ENCODE measurements at places on chromosomes 12 and 14. TPM values are rescaled to one million over a fixed set of nuclear protein-coding genes. Genes with fewer than 3 reads are reported as not detected.

Gene ACOT4
- 1.5 TPM for total RNA-seq

DNA sequence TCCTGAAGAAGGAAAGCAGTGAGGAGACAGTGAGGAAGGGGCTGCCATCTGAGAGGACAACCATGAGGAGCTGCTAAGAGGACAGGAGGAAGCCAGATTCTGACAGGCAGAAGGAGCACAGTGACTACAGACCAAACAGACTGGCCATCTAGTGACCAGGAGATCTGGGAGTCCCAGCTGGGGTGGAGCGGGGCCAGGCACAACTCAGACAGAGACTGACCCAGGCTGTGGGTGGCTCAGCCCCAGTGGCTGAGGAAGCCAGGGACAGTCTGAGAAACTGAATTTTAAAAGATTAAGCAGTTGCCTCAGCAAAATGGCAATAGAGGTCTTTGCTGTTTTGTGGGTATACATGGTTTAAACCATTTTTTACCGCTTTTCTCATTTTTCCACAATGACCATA lies 28.9 kb downstream of the LRRC74A start:
- DNase-seq, result no peak

DNA sequence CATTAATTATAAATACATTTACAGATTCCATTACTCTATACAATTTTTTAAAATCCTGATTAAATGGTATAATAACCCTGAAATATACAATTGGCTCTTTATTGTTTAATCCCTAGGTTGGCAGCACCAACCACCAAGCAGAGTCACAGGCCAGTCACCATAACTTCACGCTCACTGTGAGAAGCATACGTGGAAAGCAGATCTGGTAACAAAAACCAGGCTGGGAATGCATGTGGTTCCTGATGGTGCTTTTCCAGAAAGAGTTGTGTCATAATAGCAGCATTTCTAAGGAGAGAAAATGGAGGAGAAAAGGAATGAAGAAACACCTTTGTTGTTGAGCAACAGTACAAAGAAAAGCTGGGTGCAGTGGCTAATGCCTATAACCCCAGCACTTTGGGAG lies 66.1 kb downstream of the SIX6 start:
- no peak for DNase-seq

Gene PLEK2
- not detected for total RNA-seq

GRCh38 chr12:114636723-114637480 lies 47.1 kb downstream of the TBX3 start:
- DNase-seq, result no peak

- DNase-seq, result no peak
These were observed 32.6 kb upstream of the DAAM1 start for GRCh38 chr14:59155886-59156285.

Gene OR4N2
- not detected for total RNA-seq

Gene FGF6
- not detected for total RNA-seq

Gene PRKAB1
- 27.6 TPM for total RNA-seq

Gene CCDC177
- total RNA-seq, result 0.24 TPM

DNA sequence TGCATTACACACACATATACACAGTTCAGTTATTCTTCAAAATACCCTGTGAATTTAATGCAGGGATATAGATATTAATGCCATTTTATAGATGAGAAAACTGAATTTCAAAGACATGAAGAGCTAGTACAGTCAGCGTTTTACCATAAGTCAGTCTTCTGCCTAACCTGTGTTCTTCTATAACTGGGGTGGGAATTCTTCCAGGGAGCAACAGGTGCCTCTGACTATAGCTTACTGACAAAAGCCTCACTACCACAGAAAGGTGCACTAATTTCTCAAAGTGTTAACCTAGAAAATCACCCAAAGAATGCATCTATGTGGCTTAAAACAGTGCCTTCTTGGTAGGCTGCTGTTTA lies 84.4 kb downstream of the STXBP6 start:
- no peak for DNase-seq

Gene WNT5B
- 56.2 TPM for total RNA-seq

DNA sequence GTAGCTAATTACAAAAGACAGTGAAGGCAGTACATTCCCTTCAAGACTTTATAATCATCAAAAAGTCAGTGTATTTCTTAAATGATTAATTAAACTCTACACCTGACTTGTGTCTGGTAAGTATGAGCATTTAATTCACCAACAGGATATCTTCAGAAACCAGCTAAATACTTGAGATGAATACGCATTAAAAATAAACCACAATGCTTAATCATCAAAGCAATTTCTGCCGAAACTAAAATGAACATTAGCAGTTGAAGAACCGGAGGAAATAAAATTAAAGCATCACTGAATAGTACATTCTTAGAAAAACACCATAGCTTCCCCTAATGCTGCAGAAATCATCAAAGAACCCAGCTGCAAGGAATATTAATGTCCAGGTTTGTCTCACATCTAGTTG lies 32.7 kb downstream of the SLC25A21 start:
- no peak for DNase-seq

Gene COX8C
- total RNA-seq, result 0.73 TPM

DNA sequence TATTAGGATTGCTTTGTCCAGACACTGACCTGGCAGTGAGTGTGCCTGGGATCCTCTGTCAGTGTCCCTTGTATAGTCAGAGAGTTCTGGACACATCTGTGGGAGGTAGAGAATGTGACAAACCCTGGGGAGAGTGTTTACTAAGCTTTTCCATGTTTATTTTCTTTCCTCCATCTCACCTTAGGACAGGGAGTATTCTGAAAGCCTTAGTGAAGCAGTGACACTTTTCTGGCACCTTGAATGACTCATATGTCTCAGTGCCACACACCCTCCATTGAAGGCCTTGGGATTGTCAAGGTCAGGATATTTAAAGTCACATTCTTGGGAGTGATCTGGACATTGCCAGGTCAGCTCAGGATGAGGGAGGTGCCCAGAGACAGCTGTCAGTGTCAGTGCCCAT lies 34.9 kb upstream of the CTDSP2 start:
- no peak for DNase-seq

Gene AKAP3
- 1.0 TPM for total RNA-seq

DNA sequence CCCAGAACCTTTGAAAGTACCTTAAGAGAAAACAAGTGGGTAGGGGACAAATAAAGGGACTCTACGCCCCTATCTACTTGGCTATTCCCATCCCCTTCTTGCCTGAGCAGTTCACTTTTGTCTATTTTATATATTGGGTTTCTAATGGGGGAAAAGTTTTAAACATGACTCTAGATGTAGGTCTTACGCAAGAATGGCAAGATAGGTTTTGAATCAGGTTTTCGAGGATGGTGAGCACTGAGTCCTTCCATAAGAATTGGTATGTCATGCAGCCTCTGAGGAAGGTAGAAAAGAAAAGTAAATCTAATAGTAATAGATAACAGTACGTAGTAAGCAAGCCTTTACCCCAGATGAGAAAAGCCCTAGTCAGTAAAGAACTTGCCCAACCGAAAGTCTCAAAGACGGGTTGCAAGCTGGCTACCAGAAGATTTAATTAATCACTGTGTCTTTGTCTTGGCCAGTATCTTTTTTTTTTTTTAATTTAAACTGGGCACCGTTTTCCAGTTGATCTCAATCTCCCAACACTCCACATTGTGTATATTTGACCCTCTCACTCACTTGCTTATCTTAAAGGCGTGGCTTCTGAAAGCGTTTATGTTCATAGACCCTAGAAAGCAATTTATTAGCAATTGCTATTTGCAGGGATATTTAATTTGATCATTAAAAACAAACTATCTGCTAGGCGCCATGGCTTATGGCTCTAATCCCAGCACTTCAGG lies 86.6 kb upstream of the TMEM263 start:
- DNase-seq, result no peak

- DNase-seq, result no peak
These were observed 144.2 kb upstream of the FRMD6 start for GRCh38 chr14:51507511-51507905.

DNA sequence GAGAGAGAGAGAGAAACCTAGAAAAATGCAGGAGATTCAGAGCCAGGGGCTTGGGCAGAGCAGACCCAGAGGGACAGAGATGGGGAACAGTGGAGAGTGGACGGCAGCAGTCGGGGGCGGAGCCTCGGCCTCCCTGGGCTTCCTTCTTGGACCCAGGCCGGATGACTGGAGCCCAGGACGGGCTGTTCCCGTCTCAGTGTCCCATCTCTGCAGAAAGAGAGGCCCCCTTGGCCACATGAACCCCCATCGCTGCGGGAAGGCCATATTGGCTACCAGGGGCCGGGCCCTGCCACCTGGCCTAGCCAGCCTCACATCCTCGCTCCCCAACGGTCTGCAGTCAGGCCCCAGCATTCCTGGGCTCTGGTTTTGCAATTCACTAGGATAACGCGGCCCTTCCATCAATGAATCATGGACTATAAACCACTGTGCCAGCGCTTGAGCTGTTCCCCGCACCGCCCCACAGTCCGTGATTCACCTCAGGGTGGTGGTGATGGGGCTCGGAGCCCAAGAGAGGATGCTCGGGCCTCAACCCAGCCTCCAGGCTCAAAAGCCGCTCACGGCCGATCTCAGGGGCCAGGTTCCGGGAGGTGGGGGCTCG lies 116.5 kb downstream of the RFLNA start:
- no peak for DNase-seq

DNA sequence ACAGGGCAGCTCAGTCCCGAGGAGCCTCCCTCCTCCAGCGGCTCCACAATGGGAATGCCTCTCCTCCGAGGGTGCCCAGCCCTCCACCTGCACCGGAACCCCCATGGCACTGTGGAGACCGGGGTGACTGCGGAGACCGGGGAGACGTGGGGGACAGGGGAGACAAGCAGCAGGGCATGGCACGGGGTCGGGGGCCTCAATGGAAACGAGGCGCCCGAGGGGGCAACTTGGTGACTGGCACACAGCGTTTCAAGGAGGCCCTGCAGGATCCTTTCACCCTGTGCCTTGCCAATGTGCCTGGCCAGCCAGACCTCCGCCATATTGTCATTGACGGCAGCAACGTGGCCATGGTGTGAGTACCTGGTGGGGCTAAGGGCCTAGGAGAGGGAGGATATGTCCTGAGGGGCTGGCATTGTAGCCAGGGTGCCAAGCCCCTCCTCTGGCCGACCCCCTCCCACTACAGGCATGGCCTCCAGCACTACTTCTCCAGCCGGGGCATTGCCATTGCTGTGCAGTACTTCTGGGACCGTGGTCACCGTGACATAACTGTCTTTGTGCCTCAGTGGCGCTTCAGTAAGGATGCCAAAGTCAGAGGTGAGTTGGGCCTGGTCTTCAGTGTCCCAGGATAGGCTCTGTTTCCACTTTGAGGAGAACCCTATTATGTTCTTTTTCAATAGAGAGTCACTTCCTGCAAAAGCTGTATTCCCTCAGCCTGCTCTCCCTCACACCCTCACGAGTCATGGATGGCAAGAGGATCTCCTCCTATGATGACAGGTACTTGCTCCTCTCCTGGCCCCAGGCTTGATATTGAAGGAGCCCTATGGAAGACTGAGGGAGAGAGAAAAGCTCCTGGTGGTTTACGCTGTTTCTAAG lies 2.7 kb downstream of the KHNYN start:
- DNase-seq, result no peak

GRCh38 chr12:111672822-111673381 lies 12.9 kb downstream of the BRAP start:
- no peak for DNase-seq

Gene ACTR10
- total RNA-seq, result 62.2 TPM

GRCh38 chr12:51392556-51393237 lies 1.5 kb upstream of the GALNT6 start:
- no peak for DNase-seq

DNA sequence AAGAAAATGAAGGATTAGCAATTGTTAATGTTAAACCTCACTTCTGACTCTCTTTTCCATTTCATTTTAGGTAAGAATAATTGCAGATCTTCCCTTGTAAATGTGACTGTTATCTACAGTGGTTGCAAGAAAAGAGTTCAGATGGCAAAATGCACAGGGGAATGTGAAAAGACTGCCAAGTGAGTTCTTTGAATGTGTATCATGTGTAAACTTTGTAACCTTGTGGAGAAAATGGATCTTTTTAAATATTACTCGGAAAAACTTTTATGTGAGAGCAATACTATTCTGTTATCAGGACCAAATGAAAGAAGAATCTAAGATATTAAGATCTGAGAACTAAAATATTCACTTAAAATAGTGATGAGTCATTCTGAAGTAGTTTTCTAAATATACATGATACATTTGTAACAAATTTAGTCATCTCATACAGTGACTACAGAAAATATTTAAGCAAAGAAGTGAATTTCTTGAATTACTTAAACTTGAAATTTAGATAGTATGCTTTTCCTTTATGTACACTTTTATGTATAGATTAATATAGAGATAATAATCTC lies 122.5 kb upstream of the CNTN1 start:
- no peak for DNase-seq

Gene ACRBP
- 3.5 TPM for total RNA-seq

Data from mesothelial cell of epicardium (in vitro differentiated cells).